A549 treated with CpdA at 1 μM for 4 hours (cell line): ENCODE measurements at places on chromosomes 16 and 17. TPM values are rescaled to one million over a fixed set of nuclear protein-coding genes. Genes with fewer than 3 reads are reported as not detected.

KRT24 gene
- not detected in 5 replicates for total RNA-seq

HAS3 gene
- total RNA-seq: 31.6 to 47.6 TPM (median 42.9 TPM) in 5 replicates

KRTAP4-5 gene
- total RNA-seq: not detected in 5 replicates

CHST4 gene
- total RNA-seq: 0.06 to 0.20 TPM (median 0.06 TPM) in 4 of 5 replicates, not detected in the other

DNAI2 gene
- 0.06 TPM in 1 of 5 replicates, not detected in the others for total RNA-seq
